ENCODE measurements at places on chromosomes 3 and 15. TPM values are rescaled to one million over a fixed set of nuclear protein-coding genes. Genes with fewer than 3 reads are reported as not detected.

The KBTBD12 gene
- 0.63 TPM for total RNA-seq

DNA sequence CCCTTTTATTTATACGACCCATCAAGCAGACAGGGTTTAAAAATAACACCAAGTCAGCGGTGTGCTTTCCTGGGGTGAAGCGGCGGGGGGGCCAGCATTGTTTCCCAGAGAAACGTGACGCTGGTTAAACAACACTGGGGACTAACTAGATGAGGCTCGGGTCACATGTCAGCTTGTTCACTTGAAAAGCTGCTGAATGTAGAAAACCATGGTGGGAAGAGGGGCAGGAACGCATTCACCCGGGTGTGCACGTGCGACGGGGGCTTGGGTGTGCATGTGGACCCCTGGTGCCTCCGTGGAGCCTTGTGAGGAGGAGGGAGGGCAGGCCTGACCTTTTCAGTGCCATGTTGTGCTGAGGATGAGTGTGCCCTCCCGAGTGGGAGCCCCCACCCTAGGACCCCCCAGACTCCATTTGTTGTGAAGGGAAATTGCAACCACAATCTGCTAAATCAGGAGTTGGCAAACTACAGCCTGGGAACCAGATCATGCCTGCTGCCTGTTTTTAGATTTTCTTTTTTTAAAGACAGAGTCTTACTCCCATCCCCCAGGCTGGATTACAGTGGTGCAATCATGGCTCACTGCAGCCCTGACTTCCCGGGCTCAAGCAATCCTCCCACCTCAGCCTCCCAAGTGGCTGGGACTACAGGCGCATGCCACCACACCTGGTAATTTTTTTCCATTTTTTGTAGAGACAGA is 70.4 kb upstream of the CMTM7 start:
- no peaks in the 10 kb centered on the region for H3K27me3 ChIP-seq
- no peaks in the 10 kb centered on the region for H3K36me3 ChIP-seq
- H3K4me3 ChIP-seq, result peak overlapping the region; percentile 9
- DNase-seq, result no peak
- H3K27ac ChIP-seq, result peak overlapping the region; percentile 73
- peaks cover 27% of the 10 kb centered on the region for H3K4me1 ChIP-seq

GRCh38 chr15:90907051-90907660 is 4.1 kb downstream of the MAN2A2 start:
- no peak for DNase-seq
- peaks cover 14% of the 10 kb centered on the region for H3K27me3 ChIP-seq
- peaks cover 3% of the 10 kb centered on the region for H3K4me1 ChIP-seq
- no peaks in the 10 kb centered on the region for H3K36me3 ChIP-seq

The ZMAT3 gene
- 10.4 TPM for total RNA-seq

DNA sequence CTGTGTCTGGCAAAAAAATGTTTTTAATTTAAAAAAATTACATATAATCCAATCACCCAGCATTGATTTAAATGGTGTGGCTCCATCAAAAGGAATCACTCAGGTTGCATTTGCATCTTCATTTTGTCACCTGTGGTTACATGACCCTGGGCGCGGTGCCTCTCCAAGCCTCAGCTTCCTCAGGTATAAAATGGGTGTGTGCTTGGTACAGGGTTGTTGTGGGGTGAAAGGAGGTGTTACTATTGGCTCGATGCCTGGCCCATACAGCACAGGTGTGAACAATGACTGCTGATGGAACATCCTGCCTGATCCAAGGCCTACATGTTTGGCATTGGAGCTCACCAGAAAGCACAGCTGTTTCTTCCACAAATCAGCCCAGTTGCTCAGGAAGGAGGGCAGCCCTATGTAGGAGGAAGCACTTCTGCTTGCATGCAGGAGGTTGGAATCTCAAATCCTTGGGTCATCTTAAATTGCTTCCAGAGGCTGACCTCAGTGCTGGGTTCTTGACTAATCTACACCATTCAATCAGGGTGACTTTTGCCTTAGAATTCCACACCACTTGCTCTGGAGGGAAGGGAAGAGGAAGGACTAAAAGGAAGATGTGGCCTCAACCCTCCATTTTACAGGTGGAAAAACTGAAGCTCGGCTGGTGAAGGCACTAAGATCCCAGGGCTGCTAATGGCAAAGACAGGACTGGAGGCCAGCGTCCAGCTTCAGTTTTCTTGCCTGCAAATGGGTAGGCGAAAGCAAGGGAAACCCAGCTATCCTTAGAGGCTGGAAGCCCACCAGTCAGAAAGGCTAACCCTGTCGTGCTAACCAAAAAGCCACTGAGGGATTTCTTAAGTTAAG is 31.7 kb downstream of the BHLHE40 start:
- H3K27ac ChIP-seq, result no peak overlapping the region
- no peaks in the 10 kb centered on the region for H3K4me1 ChIP-seq
- H3K4me3 ChIP-seq, result no peak overlapping the region
- DNase-seq, result no peak

The TP63 gene
- not detected for total RNA-seq

DNA sequence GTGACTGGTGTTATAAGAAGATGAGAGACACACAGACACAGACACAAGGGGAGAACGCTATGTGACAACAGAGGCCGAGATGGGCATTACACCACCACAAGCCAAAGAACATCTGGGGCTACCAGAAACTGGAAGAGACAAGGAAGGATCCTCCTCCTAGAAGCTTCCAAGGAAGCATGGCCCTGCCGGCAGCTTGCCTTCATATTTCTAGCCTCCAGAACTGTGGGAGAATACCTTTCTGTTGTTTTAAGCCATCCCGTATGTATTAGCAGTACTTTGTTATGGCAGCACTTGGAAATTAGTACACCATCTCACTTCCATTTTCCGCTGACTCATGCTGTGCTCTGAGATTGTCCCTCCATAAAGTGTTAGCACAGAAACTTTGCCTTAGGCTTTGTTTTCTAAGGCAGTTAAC is 38.7 kb upstream of the CA12 start:
- H3K4me1 ChIP-seq, result no peaks in the 10 kb centered on the region
- no peaks in the 10 kb centered on the region for H3K27me3 ChIP-seq
- no peak overlapping the region for H3K27ac ChIP-seq
- no peak for DNase-seq
- H3K4me3 ChIP-seq, result no peak overlapping the region

DNA sequence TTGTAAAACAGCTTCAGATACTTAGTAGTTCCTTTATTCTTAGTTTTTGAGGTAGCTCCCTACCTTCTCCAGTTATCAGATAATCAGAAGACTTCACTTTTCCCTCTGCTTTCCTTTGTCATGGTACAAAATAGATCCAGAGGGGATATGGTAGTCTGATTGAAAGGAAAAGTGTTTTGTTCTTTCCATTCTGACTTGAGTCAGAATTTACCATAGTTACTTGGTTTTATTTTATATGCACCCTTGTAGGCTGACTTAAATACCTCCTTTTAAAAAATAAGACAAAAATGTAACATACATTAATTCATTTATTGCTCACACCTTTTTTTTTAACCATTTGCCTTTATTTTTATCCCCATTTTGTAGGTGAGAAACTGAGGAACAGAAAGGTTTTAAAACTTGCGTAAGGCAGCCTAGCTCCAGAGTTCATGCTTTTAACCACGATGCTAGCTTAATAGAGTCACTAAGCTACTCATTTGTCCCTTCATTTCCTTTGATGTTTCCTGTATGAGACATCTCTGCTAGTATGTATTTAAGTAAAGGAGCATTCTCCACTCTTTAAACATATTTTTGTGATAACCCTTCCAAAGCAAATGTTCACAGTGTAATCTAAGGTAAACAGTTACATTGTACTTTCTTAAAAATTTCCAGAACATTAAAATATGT is 187.5 kb downstream of the KLHL25 start:
- H3K36me3 ChIP-seq, result no peaks in the 10 kb centered on the region
- no peaks in the 10 kb centered on the region for H3K27me3 ChIP-seq
- no peak overlapping the region for H3K27ac ChIP-seq
- no peak overlapping the region for H3K4me3 ChIP-seq
- DNase-seq, result no peak
